ENCODE measurements at places on chromosomes 1 and 21. TPM values are rescaled to one million over a fixed set of nuclear protein-coding genes. Genes with fewer than 3 reads are reported as not detected.

EFNA1 gene
- total RNA-seq = 1.1 TPM

DNA sequence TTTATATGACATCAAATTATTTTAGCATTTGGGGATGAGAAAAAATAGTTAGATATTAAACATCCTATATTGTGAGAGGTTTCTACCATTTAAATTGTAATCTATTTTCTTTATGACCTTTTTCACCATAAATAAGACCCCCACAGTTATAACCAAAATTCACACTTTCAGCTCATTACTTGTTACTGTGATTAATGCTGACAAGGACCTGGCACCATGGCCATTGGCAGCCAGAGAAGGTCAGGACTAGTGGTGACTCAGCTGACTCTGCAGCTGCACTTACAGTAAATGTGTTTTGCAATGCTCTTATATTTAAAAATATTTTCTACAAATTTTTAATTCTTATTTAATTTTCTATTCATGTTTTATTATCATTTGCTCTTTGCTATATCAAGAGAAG, 133.3 kb upstream of the C1orf105 start:
- no peaks in the 10 kb centered on the region for H3K36me3 ChIP-seq
- H3K4me1 ChIP-seq = no peaks in the 10 kb centered on the region
- no peak for DNase-seq
- H3K4me3 ChIP-seq = no peak overlapping the region
- H3K27ac ChIP-seq = no peak overlapping the region
- no peaks in the 10 kb centered on the region for H3K27me3 ChIP-seq

MAGOH gene
- 73.7 TPM for total RNA-seq

GRCh38 chr1:179237222-179237621, 7.7 kb upstream of the ABL2 start:
- H3K36me3 ChIP-seq = no peaks in the 10 kb centered on the region
- H3K4me1 ChIP-seq = no peaks in the 10 kb centered on the region
- H3K4me3 ChIP-seq = no peak overlapping the region
- no peak for DNase-seq
- no peak overlapping the region for H3K27ac ChIP-seq
- no peaks in the 10 kb centered on the region for H3K27me3 ChIP-seq

TFF2 gene
- total RNA-seq = not detected

- H3K4me1 ChIP-seq = peaks cover 22% of the 10 kb centered on the region
- no peaks in the 10 kb centered on the region for H3K27me3 ChIP-seq
- H3K4me3 ChIP-seq = no peak overlapping the region
- peaks cover 2% of the 10 kb centered on the region for H3K36me3 ChIP-seq
- no peak for DNase-seq
Observed at GRCh38 chr1:84141182-84142003, 2.7 kb upstream of the PRKACB start.

DNA sequence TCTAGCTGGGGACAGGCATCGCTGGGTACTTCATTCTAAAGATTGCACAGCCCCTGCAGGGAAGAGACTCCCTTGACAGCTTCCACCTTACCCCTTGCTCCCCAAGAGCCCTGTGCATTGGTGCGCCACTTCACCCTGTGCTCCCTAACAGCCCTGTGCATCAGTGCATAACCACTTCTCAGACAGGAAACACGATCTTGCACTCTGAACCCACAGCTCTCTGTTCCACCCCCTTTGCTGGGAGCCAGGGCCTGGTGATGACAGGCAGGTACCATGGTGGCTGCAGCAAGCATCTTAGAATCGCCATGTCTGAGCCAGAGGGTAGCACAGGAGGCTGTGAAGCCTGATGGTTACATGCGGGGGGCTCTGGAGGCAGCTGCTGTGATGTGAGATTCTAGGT, 5.0 kb downstream of the ALPL start:
- H3K27me3 ChIP-seq = peaks cover 14% of the 10 kb centered on the region
- H3K4me3 ChIP-seq = no peak overlapping the region
- H3K36me3 ChIP-seq = no peaks in the 10 kb centered on the region

- no peaks in the 10 kb centered on the region for H3K27me3 ChIP-seq
- peaks cover 39% of the 10 kb centered on the region for H3K36me3 ChIP-seq
- DNase-seq = peak; percentile 21
- H3K4me1 ChIP-seq = peaks cover 91% of the 10 kb centered on the region
Observed at GRCh38 chr1:15957221-15958095, 18.4 kb downstream of the ZBTB17 start.

AMPD1 gene
- total RNA-seq = 0.23 TPM

BTBD19 gene
- total RNA-seq = 16.7 TPM

NVL gene
- 44.1 TPM for total RNA-seq

DNA sequence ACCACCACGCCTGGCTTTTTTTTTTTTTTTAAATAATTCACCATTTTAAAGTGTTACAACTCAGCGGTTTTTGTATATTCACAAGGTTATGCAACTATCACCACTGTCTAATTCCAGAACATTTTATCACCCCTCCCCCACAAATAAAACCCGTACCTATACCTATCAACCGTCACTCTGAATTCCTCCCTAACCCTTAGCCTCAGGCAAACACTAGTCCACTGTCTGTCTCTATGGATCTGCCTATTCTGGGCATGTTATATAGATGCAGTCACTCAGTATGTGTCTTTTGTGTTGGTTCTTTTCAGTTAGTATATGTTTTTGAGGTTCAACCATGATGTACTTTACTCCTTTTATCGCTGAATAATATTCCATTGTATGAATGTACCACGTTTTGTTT, 19.3 kb upstream of the GRHL3 start:
- no peak overlapping the region for H3K4me3 ChIP-seq
- no peak overlapping the region for H3K27ac ChIP-seq
- H3K27me3 ChIP-seq = peaks cover 21% of the 10 kb centered on the region
- no peaks in the 10 kb centered on the region for H3K4me1 ChIP-seq

DNA sequence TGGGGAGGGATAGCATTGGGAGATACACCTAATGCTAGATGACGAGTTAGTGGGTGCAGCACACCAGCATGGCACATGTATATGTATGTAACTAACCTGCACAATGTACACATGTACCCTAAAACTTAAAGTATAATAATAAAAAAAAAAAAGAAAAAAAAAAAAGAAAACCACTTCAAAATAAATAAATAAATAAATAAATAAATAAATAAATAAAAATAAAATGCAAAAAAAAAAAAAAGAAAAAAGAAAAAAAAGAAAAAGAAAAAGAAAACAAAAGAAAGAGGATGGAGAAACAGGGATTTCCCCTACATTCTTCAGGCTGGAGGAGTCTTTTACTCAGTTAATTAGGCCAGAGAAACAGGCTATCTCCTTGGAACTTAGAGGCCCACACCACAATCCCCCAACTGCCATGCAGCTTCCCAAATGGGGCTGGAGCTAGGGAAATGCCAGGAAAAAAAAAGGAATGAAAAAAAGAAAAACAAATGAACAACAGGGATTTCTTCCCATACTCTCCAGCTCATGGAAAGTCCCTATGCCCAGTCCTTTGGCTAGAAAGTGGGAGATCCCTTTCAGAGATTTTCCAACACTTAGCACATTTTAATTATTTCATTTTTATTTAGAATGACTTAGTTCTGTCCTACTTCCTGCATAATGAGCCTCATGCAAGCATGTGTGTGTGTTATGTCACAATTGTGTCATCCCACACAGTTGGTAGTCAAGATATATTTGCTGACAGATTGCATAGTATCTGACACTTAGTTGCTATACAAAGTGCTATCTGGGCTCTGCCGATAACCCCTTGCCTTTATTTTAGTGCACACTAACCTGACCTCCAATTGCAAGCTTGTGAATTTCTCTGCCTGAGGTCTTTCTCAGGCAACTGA, 486.4 kb downstream of the PLPP3 start:
- H3K27me3 ChIP-seq = no peaks in the 10 kb centered on the region
- no peaks in the 10 kb centered on the region for H3K4me1 ChIP-seq
- no peaks in the 10 kb centered on the region for H3K36me3 ChIP-seq
- H3K27ac ChIP-seq = no peak overlapping the region

DNA sequence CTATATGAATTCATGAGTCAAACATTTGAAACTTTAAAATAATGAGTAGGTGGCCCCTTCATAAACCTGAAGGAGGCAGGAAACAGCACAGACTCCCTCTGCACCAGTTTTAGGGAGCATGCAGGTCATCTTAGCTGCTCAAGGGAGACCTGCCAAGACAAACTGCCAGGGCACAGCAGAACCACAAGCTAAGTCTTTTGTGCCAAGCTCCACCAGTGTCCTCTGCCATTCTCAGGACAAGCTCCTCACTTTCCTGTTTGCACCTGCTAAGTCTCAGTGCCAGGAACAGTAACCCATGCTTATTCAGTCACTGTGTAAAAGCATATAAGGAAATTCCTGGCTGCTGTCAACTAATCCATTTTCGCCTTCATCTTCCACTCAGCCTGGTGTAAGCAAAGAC, 368.9 kb downstream of the SEC16B start:
- H3K4me1 ChIP-seq = no peaks in the 10 kb centered on the region
- no peak overlapping the region for H3K27ac ChIP-seq
- no peaks in the 10 kb centered on the region for H3K27me3 ChIP-seq
- H3K36me3 ChIP-seq = no peaks in the 10 kb centered on the region
- H3K4me3 ChIP-seq = no peak overlapping the region
- DNase-seq = no peak

- peak overlapping the region; percentile 10 for H3K27ac ChIP-seq
- no peak for DNase-seq
- H3K4me3 ChIP-seq = no peak overlapping the region
- H3K4me1 ChIP-seq = peaks cover 23% of the 10 kb centered on the region
- H3K27me3 ChIP-seq = no peaks in the 10 kb centered on the region
Observed at GRCh38 chr21:34189506-34189905, 116.1 kb downstream of the MRPS6 start.

DNA sequence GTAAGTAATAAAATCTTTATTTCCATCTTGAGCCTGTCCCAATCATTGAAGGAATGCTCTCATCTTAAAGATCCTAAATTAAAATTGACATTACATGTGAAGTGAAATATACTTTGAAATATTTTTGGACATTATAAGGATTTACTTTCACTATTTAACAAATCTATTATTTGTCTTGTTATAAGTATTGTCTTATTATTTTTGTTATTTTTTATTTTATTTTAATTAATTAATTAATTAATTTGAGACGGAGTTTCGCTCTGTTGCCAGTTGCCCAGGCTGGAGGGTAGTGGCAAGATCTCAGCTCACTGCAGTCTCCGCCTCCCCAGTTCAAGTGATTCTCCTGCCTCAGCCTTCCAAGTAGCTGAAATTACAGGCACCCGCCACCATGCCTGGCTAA, 343.2 kb downstream of the DPYD start:
- no peaks in the 10 kb centered on the region for H3K4me1 ChIP-seq
- H3K36me3 ChIP-seq = peaks cover 16% of the 10 kb centered on the region
- no peak overlapping the region for H3K27ac ChIP-seq
- DNase-seq = no peak

GRCh38 chr1:58657082-58657481, 42.8 kb downstream of the MYSM1 start:
- H3K4me3 ChIP-seq = no peak overlapping the region
- peaks cover 26% of the 10 kb centered on the region for H3K36me3 ChIP-seq
- DNase-seq = no peak
- H3K27me3 ChIP-seq = no peaks in the 10 kb centered on the region
- no peaks in the 10 kb centered on the region for H3K4me1 ChIP-seq

GRCh38 chr1:232138044-232138443, 491.9 kb downstream of the SIPA1L2 start:
- H3K27me3 ChIP-seq = peaks cover 3% of the 10 kb centered on the region
- peaks cover 2% of the 10 kb centered on the region for H3K36me3 ChIP-seq
- no peak overlapping the region for H3K4me3 ChIP-seq
- no peak for DNase-seq

DNA sequence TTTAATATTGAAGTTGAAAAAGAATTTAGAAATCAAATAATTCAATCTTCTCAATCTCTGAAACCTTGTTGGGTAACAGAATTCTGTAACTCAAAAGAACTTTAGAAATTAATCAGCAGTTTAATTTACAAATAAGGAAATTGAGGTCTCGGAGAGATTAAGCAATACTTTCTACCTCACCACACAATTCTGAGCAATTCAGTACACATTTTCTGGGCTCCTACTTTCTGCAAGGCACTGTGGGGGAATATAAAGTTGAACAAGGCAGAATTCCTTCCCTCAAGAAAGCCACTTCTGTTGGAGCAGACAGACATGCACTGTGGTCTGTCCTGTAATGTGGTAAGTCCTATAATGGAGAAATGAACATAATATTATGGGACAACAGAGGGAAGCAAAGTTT, 47.7 kb downstream of the MEF2D start:
- no peak overlapping the region for H3K4me3 ChIP-seq
- no peak for DNase-seq
- no peaks in the 10 kb centered on the region for H3K36me3 ChIP-seq
- H3K27me3 ChIP-seq = peaks cover 9% of the 10 kb centered on the region

Measured in activated CD4-positive, alpha-beta T cell treated with anti-CD3 and anti-CD28 coated beads for 36 hours (primary cell).